ENCODE measurements at places on chromosomes 6 and 20.

DNA sequence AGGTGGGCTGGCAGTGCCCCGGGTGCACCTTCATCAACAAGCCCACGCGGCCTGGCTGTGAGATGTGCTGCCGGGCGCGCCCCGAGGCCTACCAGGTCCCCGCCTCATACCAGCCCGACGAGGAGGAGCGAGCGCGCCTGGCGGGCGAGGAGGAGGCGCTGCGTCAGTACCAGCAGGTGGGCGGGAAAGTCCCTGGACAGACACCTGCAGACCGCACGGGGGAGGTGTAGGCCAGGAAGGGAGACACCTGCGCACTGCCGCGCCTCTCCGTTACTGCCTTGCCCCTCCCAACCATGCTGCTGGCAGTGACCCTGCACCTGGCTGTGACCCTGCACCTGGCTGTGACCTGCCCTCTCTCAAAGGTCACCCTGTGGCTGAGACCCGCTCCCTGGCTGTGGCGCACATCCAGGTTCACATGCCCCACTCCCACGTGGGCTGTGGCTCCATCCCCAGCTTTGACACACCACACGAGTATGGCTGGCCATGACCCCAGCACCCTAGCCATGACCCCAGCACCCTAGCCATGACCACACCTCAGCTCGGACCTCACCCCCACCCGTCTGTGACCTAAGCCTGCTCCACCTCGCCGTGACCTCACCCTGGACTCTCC lies 11.6 kb downstream of the RBCK1 start:
- DNase-seq: no peak

DNA sequence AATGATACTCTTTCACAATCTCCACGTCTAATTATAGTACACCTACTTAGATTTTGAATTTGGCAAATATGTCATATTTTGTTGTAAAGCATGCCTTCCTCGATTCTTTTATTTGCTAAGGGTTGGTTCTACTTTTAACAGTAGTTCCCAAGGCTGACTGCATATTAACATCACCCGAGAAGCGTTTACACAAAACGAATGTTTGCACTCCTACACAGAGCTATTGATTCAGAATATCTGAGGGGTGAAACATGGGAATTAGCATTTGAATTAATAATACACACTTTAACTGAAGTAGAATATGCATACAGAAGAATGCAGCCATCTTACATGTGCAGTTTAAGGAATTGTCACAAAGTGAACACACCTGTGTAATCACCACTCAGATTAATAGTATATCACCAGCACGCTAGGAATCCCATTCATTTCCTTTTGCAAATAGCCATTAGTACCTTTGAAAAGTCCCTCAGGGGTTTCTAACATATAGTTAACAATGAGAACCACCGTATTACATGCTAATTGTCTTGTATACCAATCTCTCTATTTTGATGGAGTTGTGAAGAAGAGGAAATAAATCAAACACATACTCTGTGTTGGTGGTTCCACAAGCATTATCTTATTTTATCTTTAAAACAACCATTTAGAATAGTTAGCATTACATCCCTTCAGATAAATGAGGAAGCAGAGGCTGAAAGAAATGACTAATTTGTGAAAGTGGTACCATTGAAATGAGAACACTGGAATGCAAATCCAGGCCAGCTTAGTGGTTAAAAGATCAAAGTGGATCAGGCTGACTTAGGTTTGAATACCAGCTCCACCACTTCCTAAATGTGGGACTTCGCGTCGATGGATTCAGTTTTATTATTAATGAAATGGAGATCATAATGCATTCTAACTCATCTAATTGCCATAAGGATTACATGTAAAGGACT lies 317.6 kb downstream of the HDGFL1 start:
- DNase-seq: no peak

GRCh38 chr6:41536795-41537758 lies 9.1 kb upstream of the FOXP4 start:
- no peak for DNase-seq

DNA sequence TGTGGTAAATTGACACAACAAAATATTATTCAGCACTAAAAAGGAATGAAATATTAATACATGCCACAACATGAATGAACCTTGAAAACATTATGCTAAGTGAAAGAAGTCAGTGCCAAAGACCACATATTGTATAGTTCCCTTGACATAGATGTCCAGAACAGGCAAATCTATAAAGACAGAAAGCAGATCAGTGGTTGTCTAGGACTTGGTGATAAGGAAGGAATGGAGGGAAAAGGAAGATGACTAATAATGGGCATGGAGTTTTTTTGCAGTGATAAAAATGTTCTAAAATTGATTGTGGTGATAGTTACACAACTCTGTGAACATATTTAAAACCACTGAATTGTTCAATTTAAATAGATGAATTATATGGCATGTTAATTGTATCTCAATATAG lies 32.5 kb downstream of the TBX18 start:
- no peak for DNase-seq

DNA sequence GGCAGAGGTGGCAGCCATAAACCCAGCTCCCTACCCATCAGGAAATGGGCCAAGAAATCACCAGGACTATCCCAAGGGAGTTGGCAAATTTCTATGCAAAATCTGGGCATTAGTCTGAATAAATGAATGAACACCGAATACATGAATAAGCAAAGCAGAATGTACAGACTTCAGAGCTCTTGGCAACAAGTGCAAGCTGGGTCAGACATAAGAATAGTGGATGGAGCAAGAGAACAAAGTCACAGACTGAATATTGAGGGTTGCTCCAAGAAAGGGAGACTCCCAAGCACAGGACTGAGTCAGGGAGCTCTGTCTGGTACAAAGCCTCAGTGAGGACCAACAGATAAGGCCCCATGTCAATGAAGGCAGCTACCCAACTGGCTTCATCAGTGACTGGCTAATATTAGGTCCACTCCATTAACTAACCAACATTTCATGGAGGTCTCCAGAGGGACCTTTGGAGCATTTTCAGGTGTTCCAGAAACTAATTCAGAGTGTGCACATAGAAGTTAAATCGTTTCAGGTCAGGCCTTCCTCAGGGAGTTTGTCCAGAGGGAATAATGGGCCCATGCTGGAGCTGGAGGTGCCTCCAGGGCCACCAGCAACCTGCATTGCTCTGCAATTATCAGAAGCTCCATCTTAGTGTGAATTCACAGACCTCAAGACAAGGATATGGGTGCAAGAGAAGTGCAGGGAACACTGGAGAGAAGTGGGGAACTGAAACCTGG lies 191.5 kb upstream of the RALGAPA2 start:
- DNase-seq: no peak

GRCh38 chr20:15911581-15911980 lies 661.7 kb downstream of the KIF16B start:
- no peak for DNase-seq

- no peak for DNase-seq
These were observed 21.6 kb upstream of the ZBTB22 start for GRCh38 chr6:33339193-33339592.

- DNase-seq: no peak
These were observed 22.2 kb downstream of the SAMHD1 start for GRCh38 chr20:36929290-36929689.

GRCh38 chr6:4613795-4614194 lies 162.4 kb upstream of the CDYL start:
- DNase-seq: no peak

DNA sequence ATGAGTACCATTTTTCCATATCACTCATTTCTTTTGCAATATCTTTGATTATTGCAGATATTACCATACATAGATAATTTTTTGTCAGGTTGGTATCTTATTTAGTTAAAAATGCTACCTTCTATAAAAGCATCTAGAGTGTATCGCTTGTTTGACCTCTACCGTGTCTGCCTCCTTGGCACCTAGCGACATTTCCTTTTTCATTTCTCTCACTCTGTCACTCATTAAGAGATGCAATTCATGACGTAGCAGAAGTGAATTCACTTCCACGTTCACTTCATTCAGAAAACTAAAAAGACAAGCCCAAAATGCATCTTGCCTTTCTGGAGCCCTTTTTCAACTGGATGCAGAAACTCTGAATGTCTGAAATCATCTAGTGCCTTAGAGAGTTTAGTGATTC lies 172.9 kb downstream of the MMS22L start:
- DNase-seq: no peak

GRCh38 chr6:76633259-76633658 lies 560.8 kb upstream of the IMPG1 start:
- DNase-seq: no peak

DNA sequence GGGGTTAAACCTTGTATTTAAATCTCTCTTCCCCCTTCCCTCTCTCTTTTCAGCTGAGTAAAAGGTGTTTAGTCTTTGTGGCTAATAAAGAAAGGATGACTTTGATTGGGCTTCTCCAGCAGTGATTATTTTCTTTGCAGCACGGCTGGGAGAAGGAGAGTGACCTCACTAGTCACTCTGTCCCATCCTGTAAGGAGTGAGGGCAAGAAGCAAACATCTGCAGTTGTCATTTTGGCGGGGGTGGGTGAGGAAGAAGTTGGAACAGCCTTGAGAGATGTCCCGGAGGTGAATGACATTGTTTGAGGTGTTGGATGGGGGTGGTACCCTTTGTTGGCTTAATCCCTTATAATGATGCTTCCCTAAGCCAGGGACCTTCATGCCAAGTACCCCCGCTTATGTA lies 223.6 kb downstream of the EYA2 start:
- DNase-seq: no peak

DNA sequence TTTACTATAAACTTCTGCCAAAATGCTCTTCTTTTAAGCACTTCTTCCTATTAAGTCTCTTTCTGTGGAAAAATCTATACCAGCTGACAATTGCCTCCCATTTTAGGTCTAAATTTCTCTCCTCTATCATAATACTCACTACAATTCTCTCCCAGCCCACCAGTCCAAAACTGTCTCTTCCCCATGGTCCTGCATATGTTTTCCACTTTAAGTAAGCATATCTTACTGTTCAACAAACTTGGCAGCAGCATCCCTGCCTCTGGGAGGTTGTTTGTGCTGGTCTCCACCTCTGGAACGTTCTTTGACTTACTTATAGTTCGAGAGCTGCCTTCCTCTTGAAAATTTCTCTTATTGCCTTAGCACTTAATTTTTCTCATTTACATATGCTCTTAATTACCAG lies 180.5 kb downstream of the COL12A1 start:
- DNase-seq: no peak

DNA sequence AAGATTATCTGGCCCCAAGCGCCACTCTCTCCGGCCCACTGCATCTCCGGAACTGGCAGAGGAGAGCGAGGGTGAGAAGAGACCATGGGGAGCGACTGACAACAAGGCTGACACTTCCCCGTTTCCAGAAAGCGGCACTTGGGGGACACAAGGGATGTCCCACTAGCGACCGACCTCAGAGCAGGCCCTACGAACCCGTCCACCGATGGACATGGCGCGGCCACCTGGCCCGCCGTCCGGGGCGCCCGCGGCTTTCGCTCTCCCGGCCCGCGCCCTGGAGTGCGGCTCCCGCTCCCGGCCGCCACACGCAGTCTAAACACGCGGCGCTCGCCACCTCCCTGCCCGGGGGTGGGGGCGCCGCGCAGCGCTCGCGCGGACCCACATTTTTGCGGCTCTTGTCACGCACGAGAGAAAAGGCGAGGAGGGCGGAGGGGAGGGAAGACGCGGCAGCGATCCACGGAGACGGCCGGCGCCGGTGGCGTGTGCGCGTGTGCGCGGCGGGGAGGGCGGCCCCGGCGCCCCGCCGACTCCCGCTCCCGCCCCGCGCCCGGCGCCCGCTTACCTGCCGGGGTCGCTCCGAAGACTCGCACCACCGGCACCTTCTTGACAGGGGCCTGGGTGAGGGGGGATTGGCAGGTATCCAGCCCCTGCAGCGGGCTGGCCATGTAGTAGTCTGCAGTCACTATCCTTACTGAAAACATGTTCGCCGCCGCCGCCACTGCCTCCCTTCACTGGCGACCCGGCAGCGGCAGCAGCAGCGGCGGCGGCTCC lies 645 bp downstream of the REV3L start:
- DNase-seq: peak; percentile 41

DNA sequence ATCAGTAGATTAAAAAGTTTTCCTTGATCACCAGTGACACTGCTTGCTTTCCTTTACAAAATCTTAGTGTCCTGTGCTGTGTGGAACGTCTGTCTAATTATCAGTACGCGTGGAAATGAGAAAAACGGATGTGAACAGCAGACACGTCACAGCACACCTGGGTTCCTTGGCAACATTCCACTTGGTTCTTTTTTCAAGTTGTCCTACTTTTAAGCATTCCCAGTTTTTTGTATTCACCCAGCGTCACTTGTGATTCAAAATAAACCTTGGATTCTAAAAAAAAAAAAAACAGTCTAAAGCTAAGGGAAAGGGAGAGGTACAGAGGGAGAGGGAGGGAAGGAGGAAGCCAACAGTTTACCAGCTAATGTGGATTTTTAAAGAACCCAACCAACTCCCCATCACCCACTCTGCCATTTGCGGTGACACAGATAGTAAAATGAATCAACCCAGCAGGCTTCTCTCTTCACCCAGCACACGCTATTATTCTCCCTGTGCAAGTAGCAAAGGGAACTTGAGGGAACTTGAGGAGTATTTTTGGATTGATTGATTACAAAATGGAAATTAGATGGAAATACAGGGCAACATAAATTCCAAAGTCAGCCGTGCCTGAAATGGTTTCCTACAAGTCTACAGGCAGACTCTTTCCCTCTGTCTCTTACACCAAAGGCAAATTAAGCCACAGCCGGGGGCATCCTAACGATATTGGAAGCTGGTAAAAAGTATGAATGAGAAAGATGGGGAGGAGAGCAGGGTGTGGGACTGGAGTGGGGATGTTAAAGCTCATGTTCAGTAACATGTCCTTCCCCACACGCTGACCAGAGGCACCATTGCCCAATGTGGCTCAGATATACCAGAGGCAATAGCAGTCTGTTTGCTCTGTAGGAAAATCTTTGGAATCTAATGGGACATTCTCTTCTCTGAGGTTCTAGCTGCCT lies 129.8 kb downstream of the SASH1 start:
- DNase-seq: no peak

- DNase-seq: no peak
These were observed 316.3 kb downstream of the ARHGAP18 start for GRCh38 chr6:129393654-129394053.

DNA sequence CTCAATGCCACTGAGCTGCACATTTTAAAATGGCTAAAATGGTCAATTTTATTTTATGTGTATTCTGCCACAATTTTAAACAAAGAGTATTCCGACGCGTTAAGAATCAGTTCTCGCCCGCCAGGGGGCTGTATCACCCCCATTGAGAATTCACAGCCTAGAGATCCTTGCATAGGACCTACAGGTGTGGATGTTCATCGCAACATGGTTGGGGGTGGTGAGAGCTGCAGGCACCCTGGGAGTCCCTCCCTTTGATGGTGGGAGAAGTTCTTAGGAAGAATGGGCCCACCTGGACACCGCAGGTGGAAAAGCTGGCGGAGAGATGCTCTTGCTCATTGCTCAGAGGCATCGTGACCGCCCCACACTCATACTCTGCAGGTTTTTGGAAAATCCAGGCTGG lies 63.5 kb downstream of the SLC2A10 start:
- no peak for DNase-seq

Data from T-helper 17 cell (primary cell).